ENCODE measurements at places on chromosomes 2 and 18.
A peak's percentile ranks its signal among the peaks of the same experiment; 100 is the strongest.

- no peak for DNase-seq
Measured at GRCh38 chr2:168158586-168158985, 88.8 kb downstream of the STK39 start.

GRCh38 chr2:186749219-186749618 lies 55.4 kb downstream of the FAM171B start:
- DNase-seq: no peak

DNA sequence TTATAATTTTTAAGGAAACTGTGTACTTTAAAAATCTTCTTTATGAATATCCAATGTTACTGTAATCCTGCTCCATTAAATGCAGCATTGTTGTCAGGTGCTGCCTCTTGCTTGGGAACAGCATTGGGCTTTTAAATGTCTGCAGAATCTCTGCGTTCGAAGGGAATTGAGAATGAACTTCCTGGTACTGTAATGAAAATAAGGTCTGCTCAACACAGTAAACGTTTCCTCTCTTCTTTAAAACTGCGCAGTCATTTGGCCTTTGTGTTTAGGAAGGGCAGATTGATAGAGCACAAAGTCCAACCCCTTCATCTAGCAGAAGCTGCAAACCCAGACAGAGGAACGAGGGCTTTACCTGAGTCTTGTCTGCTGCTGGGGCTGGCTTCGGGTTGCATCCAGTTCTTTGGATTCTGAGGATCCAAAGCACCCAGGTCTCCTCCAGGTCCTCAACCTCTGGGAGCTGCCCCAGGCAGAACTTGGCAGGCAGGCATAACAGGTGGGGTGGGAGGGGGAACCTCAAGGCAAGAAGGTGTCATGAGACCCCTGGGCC lies 104.5 kb downstream of the UGGT1 start:
- DNase-seq: no peak

DNA sequence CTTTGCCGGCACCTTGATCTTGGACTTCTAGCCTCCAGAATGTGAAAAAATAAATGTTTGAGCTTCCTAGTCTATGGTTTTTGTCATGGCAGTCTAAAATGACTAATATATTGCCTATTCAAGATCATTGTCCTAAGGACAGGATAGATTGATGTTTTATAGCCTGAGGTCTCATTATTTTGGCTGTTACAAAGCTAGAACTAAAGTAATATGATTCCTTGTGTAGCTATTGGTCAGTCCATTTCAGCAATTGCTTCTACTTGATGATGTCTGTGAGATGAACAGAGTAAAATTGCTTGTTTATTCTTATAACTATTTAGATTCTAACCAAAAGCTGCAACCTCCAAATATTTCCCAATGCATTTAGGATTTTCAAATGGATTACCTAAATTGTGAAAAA lies 145.0 kb downstream of the HRH4 start:
- DNase-seq: no peak

DNA sequence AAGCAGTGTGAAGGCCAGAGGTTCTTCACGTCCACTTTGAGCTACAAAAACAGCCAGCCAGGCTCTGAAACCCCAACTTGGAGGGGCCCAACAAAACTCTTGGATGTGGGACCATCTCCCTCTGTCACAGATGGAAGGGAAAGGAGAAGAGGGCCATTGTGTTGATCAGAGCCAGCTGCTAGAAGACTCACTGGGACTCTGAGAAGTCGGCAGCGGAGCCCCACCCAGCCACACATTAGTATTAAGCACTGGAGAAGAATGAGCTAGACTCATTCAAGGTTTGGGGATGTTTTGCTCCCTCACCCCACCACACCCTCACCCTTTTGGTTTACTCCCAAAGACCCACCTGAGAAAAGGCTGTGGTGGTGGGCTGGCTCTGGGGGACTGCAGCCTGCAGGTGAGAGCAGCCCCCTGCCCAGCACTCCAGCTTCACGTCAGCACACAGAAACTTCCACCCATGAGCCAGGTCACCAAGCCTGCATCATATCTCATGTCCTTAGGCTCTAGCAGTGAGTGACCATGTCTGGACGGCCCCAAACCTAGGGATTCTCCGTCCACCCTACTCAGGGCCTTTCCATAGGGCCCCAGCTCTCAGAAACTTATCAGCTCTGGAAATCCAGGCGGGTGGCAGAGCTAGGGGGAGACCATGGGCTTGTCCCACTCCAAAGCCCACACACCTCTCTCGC lies 12.6 kb downstream of the TEX51 start:
- peak; percentile 4 for DNase-seq

GRCh38 chr18:69996951-69997798 lies 49.5 kb upstream of the CD226 start:
- DNase-seq: no peak

- DNase-seq: peak; percentile 37
Measured at GRCh38 chr18:5879479-5879882, 15.8 kb downstream of the TMEM200C start.
